HT1080 (cell line): ENCODE measurements at places on chromosomes 12 and 14. TPM values are rescaled to one million over a fixed set of nuclear protein-coding genes. Genes with fewer than 3 reads are reported as not detected.

DDN gene
- 0.24 and 0.50 TPM in 2 replicates for total RNA-seq

KRT78 gene
- total RNA-seq: 0.13 TPM in 1 of 2 replicates, not detected in the other

TTC8 gene
- 15.2 and 21.5 TPM in 2 replicates for total RNA-seq

OR10A7 gene
- total RNA-seq: not detected in 2 replicates

HNRNPC gene
- total RNA-seq: 1,396 and 1,870 TPM in 2 replicates

RD3L gene
- not detected in 2 replicates for total RNA-seq

KRT6A gene
- total RNA-seq: not detected in 2 replicates

- DNase-seq: peak; percentile 90
These were observed 447.2 kb downstream of the SNAPC1 start for GRCh38 chr14:62209287-62209899.

DNA sequence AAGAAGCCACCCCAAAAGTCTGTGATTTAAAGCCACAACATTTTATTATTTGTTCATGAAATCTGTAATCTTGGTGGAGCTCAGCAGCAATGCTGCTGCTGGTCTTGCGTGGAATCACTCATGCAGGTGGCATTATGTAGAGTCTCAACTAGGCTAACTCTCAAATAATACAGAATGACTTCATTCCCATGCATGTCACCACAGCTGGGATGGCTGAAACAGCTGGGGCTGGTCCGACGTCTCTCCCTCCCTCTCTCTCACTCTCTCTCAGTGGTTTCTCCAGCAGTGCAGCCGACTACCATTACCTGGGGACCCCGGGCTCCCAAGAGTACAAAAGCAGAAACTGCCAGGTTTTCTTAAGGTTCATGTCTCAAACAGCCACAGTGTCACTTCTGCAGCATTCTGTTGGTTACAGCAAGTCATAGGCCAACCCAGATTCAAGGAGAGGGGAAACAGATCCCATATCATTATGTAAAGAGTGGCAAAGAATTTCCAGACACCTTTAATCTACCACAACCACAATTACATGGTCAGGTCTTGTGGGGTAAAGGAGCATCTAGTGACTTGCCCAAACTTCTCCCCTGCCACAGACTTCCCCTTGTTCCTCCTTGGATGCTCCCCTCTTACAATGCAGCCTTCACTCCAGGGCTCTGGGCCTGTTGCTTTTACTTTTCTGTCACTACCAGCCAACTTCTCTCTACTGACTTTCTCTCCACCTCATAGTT is 192.0 kb upstream of the HMGA2 start:
- DNase-seq: no peak

- peak; percentile 33 for DNase-seq
These were observed 172.8 kb downstream of the ETV6 start for GRCh38 chr12:11822081-11822834.

DNA sequence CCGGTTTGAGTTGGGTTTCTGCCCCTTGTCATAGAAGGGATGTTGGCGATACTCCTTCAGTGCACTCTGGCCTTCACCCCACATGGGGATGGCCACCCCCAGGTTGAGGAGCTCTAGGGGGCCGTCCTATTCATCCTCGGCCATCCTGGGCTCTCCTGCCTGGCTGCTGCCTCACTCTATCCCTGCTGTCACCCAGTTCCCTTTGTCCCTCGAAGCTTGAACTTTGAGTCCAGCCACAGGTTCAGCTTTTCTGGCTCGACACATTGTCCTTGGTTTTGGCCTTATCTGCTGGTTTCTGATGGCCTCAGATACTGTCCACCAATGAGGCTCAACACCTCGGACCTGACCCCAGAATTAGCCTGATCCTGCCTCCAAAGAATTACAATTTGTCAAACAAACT is 58.6 kb downstream of the C14orf132 start:
- no peak for DNase-seq

- peak; percentile 84 for DNase-seq
These were observed 21.4 kb upstream of the GSG1 start for GRCh38 chr12:13124656-13125505.

DNA sequence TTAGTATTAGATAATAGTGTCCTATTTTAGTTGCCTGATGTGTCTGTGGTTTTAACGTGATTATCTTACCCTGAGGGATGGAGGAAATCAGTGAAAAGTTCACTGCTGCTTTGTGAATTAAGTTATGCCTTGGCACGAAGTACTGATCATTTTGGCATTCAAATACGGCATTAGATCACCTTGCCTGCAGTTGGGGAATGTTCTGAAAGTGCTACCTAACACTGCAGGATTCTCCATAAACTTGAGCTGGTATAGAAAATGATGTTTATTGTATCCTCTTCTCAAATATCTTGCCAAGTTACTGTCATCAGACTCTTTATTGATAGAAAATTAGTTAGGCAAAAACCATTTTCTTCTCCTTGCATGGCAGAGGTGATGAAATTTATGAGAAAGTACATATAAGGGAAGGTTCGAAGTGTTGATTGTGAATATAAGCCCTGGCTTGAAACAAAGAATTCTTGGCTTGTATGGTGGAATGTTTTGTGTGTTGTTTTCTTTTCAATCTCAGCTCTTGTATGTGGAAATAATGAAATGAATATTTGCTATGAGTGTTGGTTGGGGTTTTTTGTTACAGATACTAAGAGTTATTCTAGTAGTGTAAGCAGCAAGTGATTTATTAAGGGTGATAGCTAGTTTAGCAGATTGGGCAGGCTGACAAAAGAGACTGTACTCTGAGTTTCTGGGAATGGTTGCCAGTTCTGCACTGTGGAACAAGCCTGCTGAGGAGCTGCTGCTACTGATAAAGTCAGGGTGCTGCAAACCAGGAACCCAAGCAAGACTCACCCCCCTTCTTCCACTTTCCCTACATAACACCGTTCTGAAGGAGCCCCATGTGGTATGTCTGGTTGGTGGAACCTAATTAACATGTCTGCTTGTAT is 448.3 kb downstream of the PCNX1 start:
- DNase-seq: no peak

DNA sequence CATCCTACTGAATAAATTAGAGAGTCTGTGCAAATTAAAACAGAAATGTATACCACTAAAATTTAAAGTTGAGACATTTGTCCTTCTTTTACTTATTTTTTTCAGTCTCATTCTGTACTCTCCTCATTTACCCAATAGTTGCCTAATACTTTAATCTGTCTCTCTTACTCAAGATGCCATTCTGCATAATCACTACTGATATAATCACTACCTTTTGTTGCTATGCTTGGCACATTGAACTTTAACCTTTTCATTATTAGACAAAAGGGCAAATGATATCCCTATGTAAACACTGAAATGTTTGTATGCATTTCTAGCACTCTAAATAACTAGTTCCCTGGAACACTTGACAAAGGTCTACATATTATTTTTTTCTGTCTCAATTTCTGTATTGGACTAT is 1108.3 kb upstream of the FLRT2 start:
- no peak for DNase-seq

GRCh38 chr12:130463275-130463658 is 125.6 kb downstream of the PIWIL1 start:
- DNase-seq: no peak

DNA sequence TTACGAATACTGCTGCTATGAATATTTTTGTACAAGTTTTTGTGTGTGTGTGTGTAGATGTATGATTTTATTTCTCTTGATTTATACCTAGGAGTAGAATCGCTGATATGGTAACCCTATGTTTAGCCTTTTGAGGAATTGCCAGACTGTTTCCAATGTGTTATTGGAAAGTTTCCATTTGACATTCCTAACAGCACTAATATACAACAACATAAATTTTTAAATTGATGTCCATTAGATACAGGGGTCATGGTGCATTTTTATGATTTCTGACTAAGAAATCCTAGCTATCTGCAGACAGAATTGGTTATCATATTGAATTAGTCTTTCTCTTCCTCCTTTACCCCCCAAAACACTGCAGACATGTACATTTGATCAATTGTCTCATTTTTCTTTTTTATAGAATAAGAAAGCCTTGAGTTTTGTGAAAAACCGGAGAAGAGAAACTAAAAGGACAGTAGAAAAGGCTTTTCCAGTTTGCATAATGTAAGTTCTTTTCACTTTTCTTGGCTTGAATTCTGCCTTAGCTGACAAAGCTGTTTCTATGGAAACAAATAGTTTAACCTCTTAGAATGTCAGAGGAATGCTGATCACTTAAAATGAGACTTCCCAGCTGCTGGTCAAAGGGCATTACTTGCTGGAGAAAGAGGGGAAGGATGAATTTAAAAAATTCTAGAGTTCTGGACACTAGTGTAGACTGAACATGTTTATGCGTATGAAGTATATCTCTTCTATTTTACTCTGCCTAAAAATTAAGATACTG is 28.2 kb downstream of the PALS1 start:
- DNase-seq: no peak

DNA sequence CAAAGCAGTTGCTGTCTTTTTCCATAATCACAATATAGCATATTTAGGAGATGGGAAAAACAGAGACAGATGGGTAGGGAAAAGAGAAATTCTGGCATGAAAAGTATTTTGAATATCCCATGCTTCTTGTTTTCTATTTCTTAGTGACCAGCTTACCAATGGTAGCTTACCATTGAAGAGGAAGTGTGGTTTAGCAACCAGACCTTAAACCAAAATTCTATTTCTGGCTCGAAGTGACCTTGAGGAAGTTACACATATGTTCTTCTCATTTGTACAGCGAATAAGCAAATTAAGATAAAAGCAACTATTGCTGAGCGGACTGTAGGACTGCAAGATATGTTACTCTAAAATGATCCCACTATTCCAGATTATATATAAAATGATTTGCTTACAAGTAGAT is 82.9 kb downstream of the FGD4 start:
- no peak for DNase-seq

- DNase-seq: no peak
These were observed 100.7 kb downstream of the APAF1 start for GRCh38 chr12:98745578-98746391.
